HTR-8/SVneo (cell line): ENCODE measurements at places on chromosomes 7 and 10.

DNA sequence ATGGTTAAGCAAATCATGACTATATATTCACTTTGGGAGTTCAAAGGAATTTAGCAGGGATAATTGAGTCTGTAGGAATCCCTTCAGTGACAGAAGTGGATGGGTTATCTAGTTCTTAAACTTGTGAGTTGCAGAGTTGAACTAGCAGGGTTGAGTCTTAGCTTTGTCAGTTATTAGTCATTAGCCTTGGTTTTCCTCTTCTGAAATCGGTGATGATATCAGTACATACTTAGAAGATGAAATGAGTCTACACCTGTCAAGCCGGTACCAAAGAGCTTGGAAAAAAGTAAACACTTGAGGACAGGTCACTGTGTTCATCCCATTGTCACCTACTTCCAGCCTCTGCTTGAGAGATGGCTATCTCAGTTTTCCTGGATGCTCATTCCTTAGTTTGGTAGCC, 73.5 kb downstream of the BUB3 start:
- DNase-seq, result no peak

- no peak for DNase-seq
These were observed at the start of gene TNS3 for GRCh38 chr7:47581804-47582763. TNS3 (minus strand) TSS chr7:47582111; CDS start chr7:47439636, 142,475 bp downstream.

- DNase-seq, result no peak
These were observed 32.0 kb upstream of the PSAP start for GRCh38 chr10:71882813-71883659.

GRCh38 chr10:110137142-110137545, 70.3 kb upstream of the MXI1 start:
- DNase-seq, result peak; percentile 59

- no peak for DNase-seq
These were observed 101.9 kb downstream of the EVX1 start for GRCh38 chr7:27344471-27344870.

GRCh38 chr10:49367600-49367999, 28.3 kb downstream of the DRGX start:
- no peak for DNase-seq

- DNase-seq, result no peak
These were observed 4.8 kb downstream of the OSBPL3 start for GRCh38 chr7:24975172-24975571.

- DNase-seq, result no peak
These were observed 56.2 kb downstream of the SND1 start for GRCh38 chr7:127708201-127708600.
